Suppressor macrophage treated with lipopolysaccharide for 1 hour (primary cell): ENCODE measurements at places on chromosomes 4 and X.
A peak's percentile ranks its signal among the peaks of the same experiment; 100 is the strongest.

GRCh38 chrX:21838937-21839333 is 482 bp upstream of the MBTPS2 start:
- DNase-seq, result peak; percentile 48

GRCh38 chrX:103730796-103731493 is 20.2 kb downstream of the TMEM31 start:
- DNase-seq, result no peak

- DNase-seq, result no peak
Measured at GRCh38 chrX:109967156-109967555, 35.8 kb upstream of the TMEM164 start.

- no peak for DNase-seq
Measured at GRCh38 chr4:142547974-142548373, 298.1 kb downstream of the INPP4B start.

DNA sequence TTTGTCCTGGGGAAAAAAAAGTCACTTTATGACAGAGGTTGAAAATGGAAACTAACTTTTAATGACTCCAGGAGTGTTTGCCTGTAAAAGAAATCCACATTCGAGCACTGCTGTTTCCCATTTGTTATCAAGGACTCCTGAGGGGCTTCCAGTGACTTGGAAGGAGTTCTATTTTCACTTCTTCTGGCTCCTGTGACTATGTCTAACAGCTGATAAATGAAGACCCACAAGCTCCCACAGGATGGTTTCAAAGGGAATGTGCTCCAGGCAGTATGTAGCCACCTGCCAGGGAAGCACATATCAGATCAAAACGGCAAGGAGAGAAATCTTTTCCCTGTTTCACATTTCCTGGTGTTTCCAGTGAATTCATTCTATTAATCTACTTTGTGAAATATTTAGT is 159.8 kb upstream of the FAM241A start:
- DNase-seq, result no peak
